ENCODE measurements at places on chromosomes 2 and 18. TPM values are rescaled to one million over a fixed set of nuclear protein-coding genes. Genes with fewer than 3 reads are reported as not detected.

- DNase-seq = no peak
These were observed 161.9 kb upstream of the SKOR2 start for GRCh38 chr18:47413327-47413726.

- DNase-seq = no peak
These were observed 45.7 kb downstream of the ITGB1BP1 start for GRCh38 chr2:9377461-9378097.

DNA sequence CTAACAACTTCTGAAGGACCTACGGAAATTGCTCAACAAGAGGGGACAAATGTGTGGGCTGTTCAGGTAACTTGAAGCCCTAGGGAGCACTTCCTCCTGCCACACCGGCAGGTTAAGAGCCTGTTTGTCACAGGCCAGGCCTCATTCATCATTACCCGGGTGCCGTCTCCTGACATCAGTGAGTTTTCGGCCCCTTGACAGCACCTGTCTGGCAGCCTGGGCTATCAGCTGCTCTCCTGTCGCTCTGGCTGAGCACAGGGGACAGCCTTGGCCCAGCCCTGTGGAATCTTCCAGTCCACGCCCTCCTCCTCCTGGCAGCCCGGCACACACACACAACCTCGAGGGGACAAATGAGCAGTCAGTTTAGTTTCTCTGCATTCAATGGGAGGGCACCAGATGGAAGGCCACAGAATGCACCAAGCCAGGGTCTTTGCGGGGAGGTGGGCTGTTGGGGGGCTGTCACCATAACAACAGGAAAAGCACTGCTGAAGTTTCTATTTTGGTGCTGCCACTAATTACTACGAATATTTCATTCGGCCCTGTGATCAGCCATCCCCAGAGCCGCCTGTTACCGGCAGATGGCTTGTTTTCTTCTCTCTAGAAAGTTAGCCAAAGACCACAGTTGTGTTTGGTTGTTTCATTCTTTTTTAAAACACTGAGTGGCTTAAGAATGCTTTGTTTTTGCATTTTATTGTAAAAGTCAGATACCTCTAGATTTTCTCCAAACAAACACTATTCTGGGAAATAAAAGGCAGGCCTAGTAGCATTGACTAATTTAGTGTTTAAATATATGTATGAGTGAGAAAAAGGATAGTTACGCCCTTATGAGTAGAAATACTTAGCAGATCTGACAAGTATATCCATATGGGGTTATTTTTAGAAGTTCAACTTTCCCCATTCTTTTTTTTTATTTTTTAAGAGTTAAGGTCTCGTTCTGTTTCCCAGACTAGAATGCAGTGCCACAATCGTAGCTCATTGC lies 189.9 kb upstream of the NDUFV2 start:
- peak; percentile 21 for DNase-seq

DNA sequence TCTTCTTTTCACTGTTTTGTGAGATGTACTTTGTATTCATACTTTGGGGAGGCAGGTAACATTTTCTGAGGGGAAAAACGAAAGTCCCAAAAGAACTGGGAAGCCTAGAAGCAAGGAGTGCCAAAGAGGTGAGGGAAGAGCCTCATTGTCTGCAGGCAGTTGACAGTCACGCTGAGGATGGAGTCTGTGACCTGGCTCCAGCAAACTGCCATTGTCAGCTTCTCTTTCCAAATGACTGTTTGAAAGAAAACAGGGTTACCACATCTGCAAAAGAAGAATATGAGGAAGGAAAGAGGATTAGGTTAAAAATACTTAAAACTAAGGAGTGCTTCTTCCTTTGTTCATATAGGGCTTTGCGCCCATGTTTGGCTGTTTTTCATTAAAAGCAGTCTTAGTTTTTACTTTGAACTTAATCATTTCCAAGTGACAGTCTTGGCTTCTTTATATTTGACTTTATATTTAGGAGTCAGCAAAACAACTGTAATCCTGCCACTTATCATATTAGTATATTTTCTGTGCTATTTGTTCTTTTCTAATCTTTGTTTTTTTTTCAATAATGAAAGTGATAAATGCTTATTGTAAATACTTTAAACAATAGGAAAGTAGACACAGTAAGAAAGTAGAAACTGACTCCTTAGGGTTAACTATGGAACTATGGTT lies 35.0 kb downstream of the CERS6 start:
- DNase-seq = no peak

The GCG gene
- total RNA-seq = 0.14 TPM

DNA sequence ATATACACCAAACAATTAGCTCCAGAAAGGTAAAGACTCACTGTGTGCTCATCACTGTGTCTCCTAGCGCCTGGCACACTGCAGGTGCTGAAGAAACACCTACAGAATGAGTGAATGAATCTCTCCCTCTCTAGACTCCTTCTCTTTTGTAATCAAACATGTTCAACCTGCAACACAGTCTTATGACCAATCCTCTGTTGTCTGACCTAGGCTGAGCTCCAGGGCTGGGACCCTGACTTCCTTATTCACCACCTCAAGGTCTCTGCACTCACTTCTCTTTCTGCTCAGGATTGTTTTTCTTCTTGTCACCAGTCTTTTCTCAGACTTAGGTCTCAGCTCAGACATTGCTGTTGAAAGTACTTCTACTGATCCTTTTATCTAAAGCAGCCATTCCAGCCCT lies 9.8 kb downstream of the CKAP2L start:
- no peak for DNase-seq

The MC2R gene
- not detected for total RNA-seq

DNA sequence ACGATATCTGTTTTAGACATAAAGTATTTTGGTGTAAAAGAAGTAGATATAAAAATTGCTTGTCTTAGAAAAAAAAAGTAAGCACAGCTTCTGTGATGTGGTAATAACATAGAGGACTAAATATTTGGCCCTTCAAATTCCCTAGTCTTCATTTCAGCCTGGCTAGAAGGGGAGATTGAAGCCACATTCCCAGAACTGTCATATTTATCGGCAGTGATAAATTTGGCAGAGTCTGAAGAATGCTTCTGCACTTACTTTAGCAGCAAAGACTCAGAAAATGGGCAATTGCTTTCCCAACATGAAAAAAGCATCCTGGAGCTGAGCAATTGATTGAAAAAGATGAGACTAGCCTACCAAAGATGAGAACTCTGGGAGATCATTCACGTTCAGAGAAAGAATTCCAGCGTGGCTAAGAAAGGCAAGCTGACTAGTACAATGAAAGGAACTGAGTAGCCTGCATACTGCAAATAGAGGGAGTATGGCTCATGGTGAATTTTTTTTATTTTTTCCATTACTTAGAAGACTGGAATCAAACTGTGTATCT lies 278.7 kb upstream of the KLHL29 start:
- DNase-seq = no peak

GRCh38 chr2:16494836-16495508 lies 170.7 kb downstream of the CYRIA start:
- no peak for DNase-seq

GRCh38 chr2:46236006-46236875 lies 61.0 kb upstream of the EPAS1 start:
- DNase-seq = no peak

DNA sequence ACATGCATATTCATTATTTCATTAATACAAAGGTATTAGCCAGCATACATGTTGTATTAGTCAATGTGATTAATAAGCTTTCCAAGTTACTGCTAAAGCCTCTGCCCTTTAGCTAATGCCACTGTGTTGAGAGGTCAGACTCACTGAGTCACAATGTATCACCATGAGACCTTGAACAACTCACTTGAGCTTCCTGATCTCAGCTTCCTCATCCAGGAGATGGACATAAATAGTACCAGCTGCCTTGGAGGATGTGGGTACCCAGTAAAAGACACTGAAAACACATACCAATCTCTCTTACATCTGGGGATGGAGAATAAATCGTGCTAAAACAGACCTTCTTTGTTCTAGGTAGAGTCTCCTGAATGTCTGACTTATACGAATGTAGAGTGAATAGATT lies 224.6 kb downstream of the EPHA4 start:
- no peak for DNase-seq

DNA sequence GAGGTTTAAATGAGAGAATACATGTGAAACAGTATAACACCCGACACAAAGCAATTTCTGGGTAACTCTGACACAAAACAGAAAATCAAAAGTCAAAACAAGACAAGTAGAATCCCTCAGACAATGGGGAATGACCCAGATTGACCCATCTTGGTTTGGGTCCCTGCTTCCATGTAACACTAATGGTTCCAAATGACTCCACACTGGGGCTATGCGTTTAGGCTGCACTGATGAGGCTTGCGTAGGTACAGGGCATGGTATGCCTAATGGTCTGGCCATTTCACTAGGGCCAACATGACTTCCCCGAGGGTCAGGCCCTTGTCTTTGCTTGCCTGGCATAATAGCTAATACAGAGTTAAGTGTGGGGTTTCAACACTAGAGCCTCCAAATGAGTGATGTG lies 27.2 kb upstream of the NFE2L2 start:
- no peak for DNase-seq

- no peak for DNase-seq
These were observed 5.5 kb downstream of the CCDC102B start for GRCh38 chr18:68803356-68803755.

DNA sequence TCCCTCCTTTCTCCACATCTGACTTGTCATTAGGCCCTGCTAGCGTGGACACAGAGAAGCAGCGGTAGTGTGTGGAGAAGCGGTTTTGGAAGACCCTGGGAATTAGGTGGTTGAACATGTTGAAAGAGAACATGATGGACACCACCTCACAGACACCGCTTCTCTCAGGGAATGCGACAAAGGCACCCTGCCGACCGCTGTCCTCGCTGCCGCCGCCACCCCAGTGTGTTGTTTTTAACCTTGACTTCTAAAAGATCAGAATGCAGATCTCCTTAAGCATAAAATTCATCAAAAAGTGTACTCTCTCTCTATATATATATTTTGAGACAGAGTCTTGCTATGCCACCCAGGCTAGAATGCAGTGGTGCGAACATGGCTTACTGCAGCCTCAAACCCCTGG lies 33.2 kb downstream of the AQP4 start:
- DNase-seq = no peak

- no peak for DNase-seq
These were observed 11.2 kb downstream of the VIL1 start for GRCh38 chr2:218429911-218430692.

- DNase-seq = no peak
These were observed 114.1 kb downstream of the RIF1 start for GRCh38 chr2:151523850-151524249.

The STAT1 gene
- 41.3 TPM for total RNA-seq

The ZNF892 gene
- 10.8 TPM for total RNA-seq

The ACTG2 gene
- 2.7 TPM for total RNA-seq

- no peak for DNase-seq
These were observed 12.0 kb upstream of the DDX1 start for GRCh38 chr2:15579641-15580040.

The AQP4 gene
- total RNA-seq = 2.8 TPM

DNA sequence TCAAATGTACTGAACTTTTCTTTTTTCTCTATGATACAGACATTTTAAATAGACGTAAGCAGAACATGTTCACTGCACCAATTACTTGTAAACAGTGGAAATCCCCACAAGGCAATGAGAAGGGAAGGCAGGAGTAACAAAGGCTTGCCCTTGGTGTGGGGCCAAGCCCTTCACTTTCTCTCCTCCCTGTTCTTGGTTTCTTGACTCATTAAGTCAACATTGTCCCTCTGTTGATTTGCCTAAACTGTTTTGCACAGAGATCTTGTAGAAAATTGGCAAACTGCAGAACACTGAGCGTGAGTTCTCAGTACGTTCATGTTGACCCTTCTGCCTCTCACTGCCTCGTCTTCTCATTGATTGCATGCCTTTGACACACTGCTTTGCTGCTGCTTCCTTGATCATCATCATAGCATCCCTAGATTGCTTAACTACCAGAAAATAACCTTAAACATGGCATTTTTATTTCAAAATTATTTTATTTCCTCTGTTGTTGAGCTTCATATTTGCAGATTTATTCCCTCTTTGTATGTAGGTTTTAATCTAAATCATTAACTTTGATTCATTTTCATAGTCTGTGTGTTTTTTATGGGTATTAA lies 257.7 kb downstream of the PTGR3 start:
- no peak for DNase-seq

- DNase-seq = no peak
These were observed 2.3 kb upstream of the SLC20A1 start for GRCh38 chr2:112643488-112643887.

GRCh38 chr2:240601061-240601830 lies 14.7 kb downstream of the CAPN10 start:
- no peak for DNase-seq

All from WTC11 (cell line).